Kasumi-1 (cell line): ENCODE measurements at places on chromosomes 11 and 22.

GRCh38 chr11:91639359-91639758 lies 585.3 kb upstream of the FAT3 start:
- DNase-seq: no peak

DNA sequence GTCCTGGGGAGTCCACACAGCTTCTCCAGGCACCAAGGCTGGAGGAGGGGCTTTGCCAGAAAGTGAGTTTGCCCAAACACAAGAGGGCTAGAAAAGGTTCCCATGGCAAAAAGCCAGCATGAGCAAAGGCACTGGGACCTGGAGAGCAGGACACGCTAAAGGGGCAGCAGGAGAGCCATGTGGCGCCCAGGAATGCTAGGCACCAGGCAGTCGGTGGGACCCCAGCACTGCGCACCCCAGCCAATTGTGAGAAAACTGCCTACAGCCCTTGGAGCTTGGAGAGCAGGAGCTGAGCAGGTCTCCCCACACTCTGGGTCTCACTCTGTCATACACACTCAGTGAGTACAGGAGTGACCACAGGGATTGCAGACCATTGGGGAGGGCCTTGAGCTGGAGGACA lies 5.2 kb upstream of the RAB1B start:
- no peak for DNase-seq

DNA sequence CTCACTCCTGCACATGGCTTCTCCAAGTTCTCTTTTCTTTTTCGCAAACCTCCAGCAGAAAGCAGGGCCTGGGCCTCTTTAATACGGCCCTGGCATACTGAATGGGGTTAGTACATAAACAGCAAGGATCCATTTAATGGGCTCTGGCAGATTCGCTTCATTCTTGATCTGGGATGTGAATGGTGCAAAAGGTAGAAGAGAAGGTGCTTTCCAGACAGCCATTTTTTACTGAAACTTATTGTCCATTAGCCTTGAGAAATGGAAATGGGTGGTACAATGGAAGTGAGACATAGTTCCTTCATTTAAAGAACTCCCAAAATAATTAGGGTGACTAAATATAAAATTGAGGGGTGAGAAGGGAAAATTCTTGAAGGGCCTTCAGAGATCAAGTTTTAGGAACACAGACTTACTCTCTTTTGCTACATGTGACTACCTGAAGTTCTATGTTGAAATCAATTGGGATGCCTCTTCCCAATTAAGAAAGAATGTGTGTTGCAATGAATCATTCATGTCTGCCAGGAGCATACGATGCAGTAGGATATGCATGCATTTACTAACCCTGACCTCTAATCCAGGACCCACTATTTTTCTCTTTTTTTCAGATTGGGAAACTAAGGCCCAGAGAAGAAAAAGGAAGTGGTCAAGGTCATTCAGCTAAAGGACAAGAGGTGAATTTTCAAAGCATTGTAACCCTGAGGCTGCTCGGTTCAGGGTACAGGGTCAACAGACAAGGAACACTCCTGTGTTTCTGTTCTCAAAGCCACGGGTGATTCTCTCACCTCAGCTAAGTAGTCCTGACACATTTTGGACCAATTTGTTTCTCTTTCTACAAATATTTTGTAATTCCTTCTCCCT lies 144.1 kb downstream of the BBOX1 start:
- no peak for DNase-seq

DNA sequence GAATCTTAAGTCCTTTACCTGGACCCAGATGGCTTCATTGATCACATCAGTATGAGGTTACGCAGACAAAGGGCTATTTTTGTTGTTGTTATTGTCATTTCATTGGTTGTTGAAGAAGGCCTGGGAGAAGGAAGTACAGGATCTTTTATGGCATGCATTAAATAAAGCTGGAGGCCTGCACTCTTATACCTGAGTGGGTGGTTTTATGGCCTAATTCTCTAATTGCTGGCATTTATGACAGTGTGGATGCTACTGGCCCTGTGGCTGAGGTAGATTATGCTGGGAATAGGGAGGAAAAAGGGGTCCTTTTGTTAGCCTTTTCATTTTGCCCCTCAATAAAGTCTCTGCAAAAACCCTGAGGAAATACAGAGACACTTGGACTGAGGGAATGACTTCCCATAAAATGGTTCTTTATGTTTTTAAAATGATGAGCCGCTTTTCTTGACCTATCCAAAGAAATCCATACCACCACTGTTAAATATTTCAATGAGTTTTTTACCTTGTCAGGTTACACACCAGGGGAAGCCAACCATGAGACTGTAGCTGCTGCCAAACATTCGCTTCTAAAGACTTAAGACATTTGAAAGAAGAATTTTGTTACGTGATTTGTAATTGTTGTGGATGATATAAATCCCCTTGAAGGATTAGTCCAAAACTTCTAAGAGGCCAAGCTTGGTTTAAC lies 6.8 kb downstream of the KMT2A start:
- DNase-seq: no peak

GRCh38 chr11:121762820-121763219 lies 310.1 kb upstream of the SORL1-AS1 start:
- no peak for DNase-seq

- no peak for DNase-seq
These were observed 58.2 kb upstream of the PRSS23 start for GRCh38 chr11:86741839-86742805.

DNA sequence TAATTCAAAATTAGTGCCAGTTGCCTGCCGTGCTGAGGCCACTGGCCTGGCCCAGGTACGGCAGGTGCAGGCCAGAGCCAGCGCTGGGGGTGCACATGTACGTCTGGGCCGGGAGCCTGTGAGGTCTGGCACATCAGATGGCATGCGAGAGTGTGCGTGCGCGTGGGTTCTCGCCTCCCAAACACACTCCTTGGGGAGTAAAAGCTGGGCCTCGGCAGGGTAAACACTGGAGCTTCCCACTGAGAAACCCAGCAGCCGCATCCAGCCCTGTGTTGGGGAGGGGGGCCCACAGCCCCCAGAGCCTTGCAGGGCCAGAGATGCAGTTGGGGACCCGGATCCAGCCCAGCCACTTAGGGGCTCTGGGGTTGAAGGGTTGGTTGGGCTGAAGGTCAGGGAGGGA lies 37.8 kb downstream of the FLRT1 start:
- DNase-seq: no peak

DNA sequence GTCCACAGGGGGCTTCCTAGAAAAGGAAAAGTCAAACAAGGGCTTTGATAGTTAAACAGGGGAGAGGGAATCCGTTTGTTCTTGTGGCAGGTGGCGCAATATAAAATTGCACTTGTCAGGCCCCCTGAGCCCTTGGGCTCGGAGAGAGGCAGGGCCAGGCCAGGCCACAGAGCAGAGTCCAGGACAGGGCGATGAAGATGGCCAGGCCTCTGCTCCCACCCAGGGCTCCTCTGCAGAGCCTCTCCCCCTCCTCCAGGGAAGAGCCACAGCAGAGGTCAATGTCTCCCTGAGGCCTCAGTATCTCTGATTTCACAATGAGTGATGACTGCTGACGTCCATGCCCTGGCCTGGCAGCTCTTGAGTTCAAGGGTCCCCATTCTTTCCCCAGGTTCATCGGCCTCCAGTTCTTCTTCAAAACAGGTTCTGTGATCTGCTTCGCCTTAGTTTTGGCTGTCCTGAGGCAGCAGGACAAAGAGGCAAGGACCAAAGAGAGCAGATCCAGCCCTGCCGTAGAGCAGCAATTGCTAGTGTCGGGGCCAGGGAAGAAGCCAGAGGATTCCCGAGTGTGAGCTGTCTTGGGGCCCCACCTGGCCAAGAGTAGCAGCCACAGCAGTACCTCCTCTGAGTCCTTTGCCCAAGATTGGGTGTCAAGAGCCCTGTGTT lies 36.4 kb upstream of the TPBGL start:
- no peak for DNase-seq

- no peak for DNase-seq
These were observed 19.6 kb downstream of the CKAP5 start for GRCh38 chr11:46826310-46827044.
